Stimulated activated memory B cell treated with anti-CD40 and anti-IgM and Interleukin-4, amounts not matched to agents 10 μg/mL and 1 μg/mL and 100 μg/mL, for 72 hours (primary cell): ENCODE measurements at places on chromosomes 16 and 17.

DNA sequence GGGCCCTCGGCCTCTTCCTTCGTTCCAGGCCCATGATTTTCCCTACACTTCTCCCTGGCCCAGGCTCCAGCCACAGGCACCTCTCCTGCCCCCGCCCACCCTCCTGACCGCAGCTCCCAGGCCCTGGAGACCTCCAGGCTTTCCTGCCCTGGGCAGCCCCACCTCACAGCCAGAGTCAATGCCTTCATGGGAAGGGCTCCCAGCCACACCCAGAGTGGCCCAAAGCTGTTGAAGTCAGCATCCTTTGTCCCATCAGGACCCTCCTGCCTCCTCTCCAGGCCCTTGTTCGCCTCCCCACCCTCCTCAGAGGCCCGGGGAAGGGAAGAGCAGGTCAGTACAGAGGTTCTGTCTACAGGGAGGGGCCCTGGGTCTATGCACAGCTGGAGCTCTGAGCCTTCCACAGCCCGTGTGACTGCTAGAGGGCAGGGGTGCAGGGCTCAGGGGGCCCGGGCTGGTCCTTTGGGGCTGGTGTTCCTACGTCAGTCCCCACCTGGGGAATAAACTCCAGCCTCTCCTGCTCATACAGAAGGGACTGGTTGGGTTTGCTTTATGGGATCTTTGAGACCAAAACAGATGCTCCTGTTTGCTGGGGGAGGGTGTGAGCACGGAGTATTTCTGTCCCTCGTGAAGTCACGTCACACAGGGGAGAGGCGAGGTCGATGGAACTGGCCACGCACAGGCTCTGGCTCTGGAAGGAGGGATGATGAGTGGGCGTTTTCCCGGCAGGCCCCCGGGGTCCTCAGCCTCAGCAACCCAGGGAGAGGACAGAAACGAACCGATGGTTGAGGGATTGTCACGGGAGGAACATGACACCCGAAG is 20.3 kb downstream of the TRARG1 start:
- ATAC-seq = no peak

- peak; percentile 73 for ATAC-seq
These were observed at the start of gene CFAP52 for GRCh38 chr17:9576521-9577372. Gene CFAP52, plus strand, starts transcription at chr17:9576642. Its CDS starts 54 bp downstream, at chr17:9576696.

- no peak for ATAC-seq
These were observed 2.0 kb downstream of the CCDC102A start for GRCh38 chr16:57534337-57534880.

GRCh38 chr16:9308850-9309249 is 217.4 kb downstream of the HAPSTR1 start:
- no peak for ATAC-seq

GRCh38 chr17:60695960-60696359 is 18.3 kb downstream of the BCAS3 start:
- no peak for ATAC-seq

GRCh38 chr17:8894673-8895578 is 27.5 kb upstream of the PIK3R6 start:
- ATAC-seq = peak; percentile 51

DNA sequence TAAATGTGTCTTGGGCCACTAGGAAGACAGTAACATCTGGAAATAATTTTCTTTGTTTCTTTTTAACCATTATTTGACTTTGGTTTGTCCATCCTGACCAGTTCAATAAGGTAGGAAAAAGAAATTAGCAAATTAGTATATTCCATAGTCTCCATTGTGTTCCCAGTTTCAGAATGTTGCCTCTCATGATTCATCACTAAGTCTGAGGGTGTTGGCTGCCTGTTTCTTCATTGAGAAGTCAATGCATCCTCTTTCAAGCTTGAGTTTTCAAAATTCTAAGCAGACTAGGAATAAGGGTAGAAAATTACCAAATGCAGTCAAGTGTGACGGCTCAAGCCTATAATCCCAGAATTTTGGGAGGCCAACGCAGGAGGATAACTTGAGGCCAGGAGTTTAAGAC is 41.9 kb downstream of the ZFHX3 start:
- ATAC-seq = no peak

DNA sequence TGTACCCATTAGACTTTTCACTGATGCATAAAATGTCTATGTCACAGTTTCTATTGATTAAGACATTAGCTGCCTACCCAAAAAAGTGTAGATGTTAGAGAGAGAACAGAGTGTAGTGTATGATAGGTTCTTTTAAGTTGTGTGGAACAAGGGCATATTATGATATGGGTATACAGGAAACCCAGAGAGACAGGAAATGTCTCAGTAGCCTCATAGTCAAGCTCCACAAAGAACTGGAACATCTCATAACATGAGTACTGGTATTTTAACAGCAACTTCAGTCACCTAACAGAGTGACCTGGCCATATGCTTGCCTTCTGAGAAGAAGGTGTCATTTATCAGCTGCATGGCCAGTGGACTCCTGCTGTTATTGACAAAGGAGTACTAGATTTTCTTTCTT is 128.1 kb downstream of the RGS9 start:
- ATAC-seq = no peak
